ENCODE measurements at places on chromosomes 3 and 15. TPM values are rescaled to one million over a fixed set of nuclear protein-coding genes. Genes with fewer than 3 reads are reported as not detected.

DNA sequence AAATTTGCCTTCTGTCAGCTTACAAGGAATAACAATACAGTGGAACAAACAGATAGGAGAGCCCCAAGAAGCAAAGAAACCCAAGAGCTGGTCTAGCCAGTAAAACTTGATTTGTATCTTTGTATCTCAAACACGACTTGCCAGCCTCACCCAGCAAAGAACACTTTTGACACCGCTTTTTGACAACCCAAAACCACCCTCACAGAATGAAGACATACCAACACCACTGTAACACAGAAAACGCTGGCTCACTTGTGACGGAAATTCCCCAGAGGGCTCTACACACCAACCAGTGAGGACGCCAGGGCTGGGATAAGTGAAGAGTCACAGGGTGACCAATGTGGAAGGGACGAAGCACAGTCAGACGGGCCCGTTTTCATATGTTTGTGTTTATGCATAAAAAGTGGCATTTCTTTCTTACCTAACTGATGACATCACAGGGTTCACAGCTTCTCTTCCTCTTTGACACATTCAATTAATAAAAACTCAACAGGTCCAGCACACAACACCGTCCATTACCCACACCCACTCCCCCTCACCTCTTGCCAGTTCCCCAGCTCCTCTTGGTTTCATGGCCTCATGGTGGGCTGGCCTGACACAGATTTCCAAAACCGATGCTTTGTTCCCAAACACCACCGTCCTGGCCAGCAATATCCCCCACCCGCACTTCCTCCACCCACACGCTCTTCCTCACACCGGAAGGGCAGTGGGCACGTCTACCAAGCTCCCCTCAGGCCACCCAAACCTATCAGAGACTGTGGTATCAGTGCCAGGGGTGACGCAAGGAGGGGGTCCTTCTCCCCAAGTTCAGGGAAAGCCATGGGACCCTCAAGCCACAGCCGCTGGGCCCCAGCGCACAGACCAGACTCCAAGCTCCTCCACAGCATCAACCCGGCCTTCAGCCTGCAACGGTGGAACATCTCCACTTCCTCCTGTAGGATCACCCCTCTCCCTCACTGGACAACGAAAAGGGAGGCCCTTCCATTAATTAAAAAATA, 94.2 kb downstream of the ADAMTS17 start:
- DNase-seq = no peak

GRCh38 chr3:154398084-154398967, 31.7 kb downstream of the GPR149 start:
- DNase-seq = no peak

DNA sequence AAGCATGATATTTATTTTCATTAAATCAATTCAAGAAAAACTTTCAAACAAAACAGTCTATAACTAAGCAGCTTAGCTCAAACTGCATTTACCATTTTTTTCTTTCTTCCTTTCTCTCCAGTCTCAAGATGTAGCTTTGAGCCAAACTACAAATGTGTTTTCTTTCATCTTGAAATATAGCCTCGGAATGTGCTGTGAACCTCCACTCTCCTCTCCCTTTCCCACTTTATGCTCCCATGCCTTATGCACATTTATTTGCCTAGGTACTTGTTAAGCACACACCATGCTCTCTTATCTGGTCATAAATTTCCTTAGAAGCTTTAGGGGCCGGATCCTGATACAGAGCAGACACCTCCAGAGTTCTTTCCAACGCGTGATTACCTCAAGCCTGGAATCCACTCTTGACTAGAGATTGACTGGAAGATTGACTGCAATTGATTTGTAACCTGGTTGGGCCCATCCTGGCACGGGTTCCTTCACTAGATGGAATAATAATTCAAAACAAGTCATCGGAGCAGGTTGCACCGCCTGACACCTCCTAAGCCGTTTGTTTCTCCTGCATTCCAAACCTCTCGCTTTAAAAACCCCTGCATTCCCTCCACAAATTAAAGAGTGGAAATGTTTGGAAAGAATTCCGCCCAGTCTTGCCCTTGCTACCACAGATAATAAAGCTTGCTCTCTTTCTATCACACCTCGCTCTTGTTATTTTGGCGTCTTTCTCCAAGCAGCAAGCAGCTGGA, 344.7 kb downstream of the CHL1 start:
- no peak for DNase-seq

SHF gene
- total RNA-seq = 8.1 TPM

- no peak for DNase-seq
Observed at GRCh38 chr15:55164284-55164683, 32.5 kb downstream of the RSL24D1 start.

GRCh38 chr15:92920595-92921161, 20.6 kb downstream of the CHD2 start:
- DNase-seq = no peak

GOLGA8S gene
- total RNA-seq = 0.44 TPM

GRCh38 chr3:65979731-65980130, 59.0 kb downstream of the MAGI1 start:
- no peak for DNase-seq

GRCh38 chr3:17136136-17136721, 251.5 kb downstream of the PLCL2 start:
- no peak for DNase-seq

PLAAT1 gene
- not detected for total RNA-seq

TIGIT gene
- 5.0 TPM for total RNA-seq

GRCh38 chr15:60740787-60741354, 261.9 kb upstream of the ICE2 start:
- no peak for DNase-seq

- no peak for DNase-seq
Observed at GRCh38 chr3:52004163-52004787, 8.6 kb upstream of the RPL29 start.

- DNase-seq = no peak
Observed at GRCh38 chr15:45891766-45892165, 256.9 kb downstream of the SQOR start.

GRCh38 chr3:65723011-65723410, 315.7 kb downstream of the MAGI1 start:
- DNase-seq = no peak

DNA sequence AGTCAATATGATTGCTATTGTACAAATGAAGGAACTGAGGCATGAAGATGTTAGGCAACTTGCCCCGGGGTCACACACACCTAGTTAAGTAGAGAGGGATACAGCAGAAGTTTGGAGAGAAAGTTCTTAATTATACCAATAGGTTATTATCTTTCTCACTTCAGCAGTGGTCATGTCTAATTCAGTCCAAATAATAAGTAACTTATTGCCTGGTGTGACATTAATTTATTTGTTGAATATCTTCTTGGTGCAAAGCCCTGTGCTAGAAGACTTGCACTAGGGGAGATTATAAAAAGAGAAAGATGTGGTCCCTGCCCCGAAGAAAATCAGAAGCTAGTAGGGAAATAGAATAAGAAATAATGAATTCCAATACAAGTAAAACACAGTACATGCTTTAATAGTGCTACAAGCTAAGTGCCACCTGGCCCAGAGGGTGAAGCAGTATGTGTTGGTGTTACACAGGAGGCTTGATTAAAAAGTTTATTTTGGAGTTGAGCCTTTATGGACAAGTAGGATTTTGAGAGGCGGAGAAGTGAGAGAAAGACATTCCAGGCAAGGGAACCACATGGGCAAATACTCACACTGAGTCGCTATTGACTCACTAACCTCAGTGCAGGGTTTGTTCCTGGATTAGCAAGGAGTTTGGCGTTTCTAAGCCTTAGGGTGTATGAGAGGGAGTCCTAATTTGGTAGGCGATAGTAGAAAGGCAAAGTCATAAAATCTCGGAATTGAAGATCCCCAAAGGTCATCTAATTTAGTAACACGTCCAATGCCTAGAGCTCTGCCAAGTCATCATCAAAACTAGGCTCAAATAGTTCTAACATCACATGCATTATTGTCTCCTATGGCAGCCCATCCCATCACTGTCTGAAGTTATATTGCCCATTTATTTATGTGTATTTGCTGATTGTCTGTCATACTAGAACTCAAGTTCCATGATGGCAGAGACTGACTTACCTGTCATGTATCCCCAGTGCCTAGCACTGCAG, 19.2 kb upstream of the GSK3B start:
- DNase-seq = no peak

GRCh38 chr3:177429771-177430170, 232.5 kb upstream of the TBL1XR1 start:
- no peak for DNase-seq

GRCh38 chr3:177290633-177291032, 93.4 kb upstream of the TBL1XR1 start:
- DNase-seq = no peak

DNA sequence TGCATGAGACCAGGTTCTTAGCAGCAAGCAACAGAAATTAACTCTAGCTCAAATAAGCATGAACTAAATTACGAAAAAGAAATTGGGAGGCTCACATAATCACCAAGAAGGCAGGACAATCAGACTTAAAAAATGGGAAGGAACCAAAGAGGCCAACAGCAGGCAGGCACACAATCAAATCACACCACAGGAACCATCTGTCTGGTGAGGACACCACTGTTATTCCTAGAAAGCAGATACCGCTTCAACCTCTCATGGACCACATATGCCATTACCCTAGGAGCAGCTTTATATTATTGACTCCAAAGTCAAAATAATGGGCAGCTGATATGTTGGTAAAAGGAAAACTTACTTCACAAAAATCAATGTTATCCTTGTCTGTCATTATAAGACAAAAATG, 51.6 kb downstream of the SUCLG2 start:
- DNase-seq = no peak

Measured in naive thymus-derived CD8-positive, alpha-beta T cell (primary cell).